ENCODE measurements at places on chromosomes 1 and 21. TPM values are rescaled to one million over a fixed set of nuclear protein-coding genes. Genes with fewer than 3 reads are reported as not detected.

GRCh38 chr21:28937737-28938136 is 54.9 kb downstream of the LTN1 start:
- H3K4me3 ChIP-seq = no peak overlapping the region
- peaks cover 19% of the 10 kb centered on the region for H3K36me3 ChIP-seq

NFIA gene
- 14.9 TPM for total RNA-seq

- H3K4me1 ChIP-seq = no peaks in the 10 kb centered on the region
- no peaks in the 10 kb centered on the region for H3K27me3 ChIP-seq
- no peak for DNase-seq
- no peaks in the 10 kb centered on the region for H3K36me3 ChIP-seq
- H3K27ac ChIP-seq = no peak overlapping the region
Observed at GRCh38 chr1:167013108-167013929, 24.2 kb downstream of the MAEL start.

DNA sequence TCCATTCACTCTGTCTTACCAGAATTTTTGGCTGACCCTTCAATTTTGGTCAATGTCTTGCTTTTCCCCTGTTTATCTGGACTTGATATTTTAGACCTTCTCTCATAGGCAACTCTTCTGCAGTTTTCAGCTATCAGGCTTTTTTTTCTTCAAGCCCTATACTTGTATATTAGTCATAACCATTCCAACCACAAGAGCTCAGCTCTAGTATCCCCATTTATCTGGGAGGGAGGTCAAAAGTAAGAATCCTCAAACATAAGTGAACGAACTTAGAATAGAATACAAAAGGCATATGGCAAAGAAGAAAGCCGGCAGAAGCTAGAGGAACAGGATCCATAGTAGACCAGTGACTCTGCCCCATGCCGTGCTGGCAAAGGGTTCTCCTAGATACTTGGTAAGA is 45.9 kb upstream of the TNFSF4 start:
- H3K4me1 ChIP-seq = no peaks in the 10 kb centered on the region
- DNase-seq = no peak
- H3K27ac ChIP-seq = no peak overlapping the region

CHIA gene
- not detected for total RNA-seq

DNA sequence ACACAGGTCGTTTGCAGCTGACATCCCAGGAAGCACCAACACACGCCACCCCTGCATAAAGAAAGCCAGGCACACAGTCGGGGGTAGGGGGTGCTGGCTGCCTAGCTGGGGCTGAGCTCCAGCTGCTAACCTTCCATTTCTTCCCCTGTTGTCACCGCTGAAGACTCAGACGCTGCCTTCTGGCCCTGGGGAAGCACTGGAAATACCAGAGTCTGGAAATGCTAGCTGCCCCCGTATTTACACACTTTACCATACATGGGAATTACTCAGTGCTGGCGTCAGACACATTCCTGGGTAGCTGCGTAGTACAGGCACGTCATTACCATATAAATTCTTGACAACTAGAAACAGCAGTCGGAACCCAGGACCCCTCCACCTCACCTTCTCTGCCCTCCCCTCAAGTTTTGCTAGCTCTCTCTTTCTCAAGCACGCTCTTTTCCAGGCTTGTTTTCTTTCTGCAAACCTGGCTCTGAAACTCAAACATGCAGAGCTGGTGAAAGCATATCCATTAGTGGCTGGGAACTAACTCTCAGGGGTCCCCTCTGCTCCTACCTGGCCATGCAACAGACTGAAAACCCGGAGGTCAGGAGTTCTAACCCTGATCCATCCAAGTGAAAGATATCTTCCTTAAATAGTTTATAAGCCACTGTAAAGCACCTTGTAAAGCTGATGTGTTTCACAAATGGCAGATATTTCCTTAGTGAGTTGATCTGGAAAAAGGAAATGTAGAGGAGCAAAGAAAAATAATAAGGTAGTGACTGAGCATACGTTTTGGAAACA is 3.3 kb downstream of the CSRP1 start:
- no peaks in the 10 kb centered on the region for H3K27me3 ChIP-seq
- peak; percentile 87 for DNase-seq
- peaks cover 55% of the 10 kb centered on the region for H3K4me1 ChIP-seq
- no peaks in the 10 kb centered on the region for H3K36me3 ChIP-seq
- peak overlapping the region; percentile 99 for H3K27ac ChIP-seq
- no peak overlapping the region for H3K4me3 ChIP-seq

FBXO42 gene
- 28.6 TPM for total RNA-seq

DNA sequence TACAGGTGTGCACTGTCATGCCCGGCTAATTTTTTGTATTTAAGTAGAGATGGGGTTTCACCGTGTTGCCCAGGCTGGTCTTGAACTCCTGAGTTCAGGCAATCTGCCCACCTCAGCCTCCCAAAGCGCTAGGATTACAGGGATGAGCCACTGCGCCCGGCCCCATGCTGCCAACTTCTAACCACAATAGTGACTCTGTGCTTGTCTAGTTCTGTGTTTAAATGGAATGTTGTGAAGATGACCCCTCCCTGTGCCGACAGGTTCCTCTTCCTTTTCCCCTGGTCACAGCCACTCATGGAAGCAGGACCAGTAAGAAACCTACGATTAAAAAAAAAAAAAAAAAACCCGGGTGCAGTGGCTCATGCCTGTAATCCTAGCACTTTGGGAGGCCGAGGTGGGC is 4.7 kb downstream of the MAP1LC3C start:
- no peaks in the 10 kb centered on the region for H3K27me3 ChIP-seq
- H3K4me3 ChIP-seq = no peak overlapping the region
- no peak for DNase-seq
- no peaks in the 10 kb centered on the region for H3K36me3 ChIP-seq

DNA sequence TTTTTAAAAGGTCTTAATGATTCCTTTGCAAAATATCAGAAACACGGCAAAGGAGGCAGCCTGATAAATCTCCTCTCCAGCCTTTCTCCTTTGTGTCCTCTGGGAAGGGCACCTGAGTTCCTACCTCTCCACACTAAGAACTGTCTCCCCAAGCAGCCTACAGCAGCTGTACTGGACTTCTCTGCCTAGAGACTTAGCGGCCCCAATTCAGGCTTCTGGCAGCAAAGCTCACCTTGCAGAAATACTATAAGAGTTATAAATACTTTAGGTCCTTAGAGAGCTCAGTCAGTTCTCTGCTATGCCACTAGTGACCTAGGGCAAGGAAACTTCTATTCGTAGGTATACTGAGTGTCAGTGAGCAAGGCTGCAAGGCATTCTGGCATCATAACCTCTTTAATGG is 33.9 kb downstream of the LRRC52 start:
- no peak overlapping the region for H3K27ac ChIP-seq
- no peak overlapping the region for H3K4me3 ChIP-seq
- H3K27me3 ChIP-seq = no peaks in the 10 kb centered on the region
- no peaks in the 10 kb centered on the region for H3K36me3 ChIP-seq

GRCh38 chr1:161307230-161307768 is 2.5 kb downstream of the MPZ start:
- no peak for DNase-seq
- no peaks in the 10 kb centered on the region for H3K27me3 ChIP-seq
- H3K4me1 ChIP-seq = peaks cover 10% of the 10 kb centered on the region
- H3K27ac ChIP-seq = no peak overlapping the region
- H3K4me3 ChIP-seq = no peak overlapping the region
- no peaks in the 10 kb centered on the region for H3K36me3 ChIP-seq

DNA sequence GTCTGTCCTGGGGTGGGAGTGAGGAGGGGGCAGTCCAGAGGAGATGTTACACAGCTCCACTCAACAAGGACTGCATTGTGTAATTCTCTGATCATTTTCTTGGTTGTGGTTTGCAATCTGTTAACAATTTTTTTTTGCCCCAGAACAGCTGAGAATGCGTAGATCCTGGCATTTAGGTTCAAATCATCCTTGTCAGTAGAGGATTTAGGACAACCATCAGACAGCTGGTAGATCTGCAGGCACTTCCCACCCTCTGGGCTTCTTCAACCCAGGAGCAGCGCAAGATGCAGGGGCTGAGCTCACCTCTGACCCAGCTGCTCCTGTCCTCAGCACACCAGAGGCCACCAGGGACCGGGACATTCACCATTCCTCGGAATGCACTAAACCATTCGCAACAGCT is 13.5 kb downstream of the BCAR3 start:
- H3K4me3 ChIP-seq = no peak overlapping the region
- no peak overlapping the region for H3K27ac ChIP-seq
- peak; percentile 57 for DNase-seq
- H3K4me1 ChIP-seq = peaks cover 25% of the 10 kb centered on the region
- no peaks in the 10 kb centered on the region for H3K36me3 ChIP-seq
- no peaks in the 10 kb centered on the region for H3K27me3 ChIP-seq

DNA sequence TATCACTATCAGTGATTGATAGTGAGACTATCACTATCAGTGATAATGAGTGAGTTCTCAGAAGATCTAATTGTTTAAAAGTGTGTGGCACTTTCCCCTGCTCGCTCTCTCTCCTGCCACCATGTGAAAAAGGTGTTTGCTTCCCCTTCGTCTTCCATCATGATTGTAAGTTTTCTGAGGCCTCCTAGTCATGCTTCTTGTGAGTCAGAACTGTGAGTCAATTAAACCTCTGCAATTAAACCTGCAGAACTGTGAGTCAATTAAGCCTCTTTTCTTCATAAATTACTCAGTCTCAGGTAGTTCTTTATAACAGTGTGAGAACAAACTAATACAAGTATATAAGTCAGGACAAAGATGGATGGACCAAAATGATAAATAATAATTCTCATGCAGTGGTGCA is 7.0 kb upstream of the IL23R start:
- no peaks in the 10 kb centered on the region for H3K36me3 ChIP-seq
- H3K4me1 ChIP-seq = no peaks in the 10 kb centered on the region
- no peak overlapping the region for H3K4me3 ChIP-seq
- DNase-seq = no peak

CYP4X1 gene
- 0.42 TPM for total RNA-seq

GRCh38 chr1:10633416-10633815 is 158.7 kb downstream of the PEX14 start:
- no peak overlapping the region for H3K27ac ChIP-seq
- H3K27me3 ChIP-seq = peaks cover 3% of the 10 kb centered on the region
- H3K36me3 ChIP-seq = no peaks in the 10 kb centered on the region
- H3K4me1 ChIP-seq = peaks cover 21% of the 10 kb centered on the region
- H3K4me3 ChIP-seq = no peak overlapping the region
- DNase-seq = no peak

LPAR3 gene
- total RNA-seq = 11.1 TPM

DNA sequence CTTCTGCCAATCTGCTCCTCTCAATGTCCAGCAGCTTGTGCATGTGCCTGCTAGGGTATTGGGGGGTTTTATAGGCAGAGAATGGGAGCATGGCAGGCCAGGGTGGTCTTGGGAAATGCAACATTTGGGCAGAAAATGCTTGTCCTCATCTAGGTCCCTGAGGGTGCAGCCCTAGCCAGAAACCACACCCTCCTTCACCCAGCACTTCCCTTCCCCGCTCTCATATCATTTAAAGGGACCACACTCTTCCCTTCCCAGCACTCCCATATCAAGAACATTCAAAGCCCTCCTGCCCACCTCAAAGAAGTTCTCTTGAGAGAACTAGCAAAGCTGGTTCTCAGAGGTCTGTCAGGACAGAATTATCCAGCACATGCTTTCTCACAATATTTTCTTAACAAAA is 62.1 kb downstream of the HSD3B1 start:
- H3K4me3 ChIP-seq = no peak overlapping the region
- H3K27ac ChIP-seq = no peak overlapping the region
- no peaks in the 10 kb centered on the region for H3K27me3 ChIP-seq
- H3K4me1 ChIP-seq = no peaks in the 10 kb centered on the region
- DNase-seq = no peak

HSF2BP gene
- total RNA-seq = 1.2 TPM

SLC35F3 gene
- total RNA-seq = 0.98 TPM

DNA sequence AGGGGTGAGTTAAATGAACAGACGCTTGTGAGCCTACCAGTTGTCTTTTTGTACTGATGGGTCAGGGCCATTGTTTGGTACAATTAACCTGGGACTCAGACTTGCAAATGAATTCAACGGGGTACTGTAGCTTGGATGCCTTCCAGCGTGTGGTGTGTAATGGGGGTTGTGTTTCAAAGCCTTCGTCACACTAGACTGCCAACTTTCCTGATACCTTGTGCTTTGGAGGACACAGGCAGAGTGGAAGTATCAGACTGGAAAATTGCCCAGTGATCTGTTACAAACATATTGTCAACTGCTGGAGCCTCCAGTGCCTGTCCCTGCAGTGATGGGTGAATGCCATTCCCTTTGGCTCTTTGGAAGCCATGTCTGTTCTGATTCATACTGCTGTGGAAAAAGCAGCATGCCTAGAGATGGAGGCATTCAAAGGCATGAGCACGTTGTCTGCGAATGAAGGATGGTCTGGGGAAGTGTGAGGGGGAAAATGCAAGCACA is 384.5 kb downstream of the LMX1A start:
- H3K4me1 ChIP-seq = peaks cover 13% of the 10 kb centered on the region
- DNase-seq = no peak
- H3K27me3 ChIP-seq = no peaks in the 10 kb centered on the region
- H3K4me3 ChIP-seq = no peak overlapping the region

All from cardiac muscle cell (in vitro differentiated cells and primary cell).